ENCODE measurements at places on chromosomes 7 and 10. TPM values are rescaled to one million over a fixed set of nuclear protein-coding genes. Genes with fewer than 3 reads are reported as not detected.

DNA sequence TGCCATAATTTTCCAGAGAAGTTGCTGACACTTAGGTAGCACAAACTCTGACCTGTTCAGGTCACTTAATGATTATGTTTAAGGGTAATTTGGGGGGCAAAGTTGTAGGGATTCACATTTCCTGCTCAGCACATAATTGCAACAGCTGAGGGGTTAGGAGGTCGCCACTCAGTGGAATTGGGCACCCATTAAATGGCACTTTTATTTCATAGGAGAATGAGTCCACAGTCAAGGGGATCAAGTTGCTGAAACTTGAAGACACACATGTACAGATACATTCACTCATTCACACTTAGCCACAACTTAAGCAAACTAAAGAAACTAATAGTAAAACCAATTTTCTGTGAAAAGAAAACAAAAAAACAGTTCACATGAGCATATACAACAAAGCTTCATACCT lies 1.5 kb downstream of the PCDH15 start:
- DNase-seq = no peak
- H3K4me1 ChIP-seq = no peaks in the 10 kb centered on the region
- no peaks in the 10 kb centered on the region for H3K36me3 ChIP-seq
- no peaks in the 10 kb centered on the region for H3K27me3 ChIP-seq
- no peak overlapping the region for H3K4me3 ChIP-seq
- no peak overlapping the region for H3K27ac ChIP-seq

GRID1 gene
- total RNA-seq = 1.4 TPM

PRKCQ gene
- total RNA-seq = 70.7 TPM

GRCh38 chr10:59387951-59388670 lies 25.8 kb upstream of the FAM13C start:
- no peak for DNase-seq
- H3K4me1 ChIP-seq = peaks cover 35% of the 10 kb centered on the region
- no peak overlapping the region for H3K4me3 ChIP-seq
- peak overlapping the region; percentile 60 for H3K27ac ChIP-seq

DNA sequence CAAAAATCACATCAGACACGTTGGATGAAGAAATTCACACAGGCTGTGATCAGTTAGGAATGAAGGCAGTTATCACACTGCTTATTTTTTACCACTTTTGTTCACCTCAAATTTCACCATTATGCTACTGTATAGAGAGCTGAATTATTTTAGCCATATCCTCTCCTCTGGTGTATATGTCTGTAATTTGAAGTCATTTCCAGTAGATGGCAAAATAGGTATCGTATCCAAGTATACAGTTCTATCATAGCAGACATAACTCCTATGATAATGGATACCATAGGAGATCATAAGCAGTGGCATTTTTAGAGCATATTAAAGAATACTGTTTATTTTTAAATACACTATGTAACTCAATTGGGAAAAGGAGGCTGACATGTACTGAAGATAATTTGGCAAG lies 909.7 kb downstream of the DNAJB9 start:
- H3K4me3 ChIP-seq = no peak overlapping the region
- no peak for DNase-seq
- H3K27me3 ChIP-seq = no peaks in the 10 kb centered on the region
- no peaks in the 10 kb centered on the region for H3K4me1 ChIP-seq
